ENCODE measurements at places on chromosomes 2 and 18.

- DNase-seq: no peak
These were observed 1.5 kb downstream of the ADD2 start for GRCh38 chr2:70766357-70767078.

GRCh38 chr2:203583084-203583695 lies 48.1 kb upstream of the RAPH1 start:
- no peak for DNase-seq

GRCh38 chr18:75240433-75240832 lies 29.8 kb downstream of the TSHZ1 start:
- DNase-seq: no peak

DNA sequence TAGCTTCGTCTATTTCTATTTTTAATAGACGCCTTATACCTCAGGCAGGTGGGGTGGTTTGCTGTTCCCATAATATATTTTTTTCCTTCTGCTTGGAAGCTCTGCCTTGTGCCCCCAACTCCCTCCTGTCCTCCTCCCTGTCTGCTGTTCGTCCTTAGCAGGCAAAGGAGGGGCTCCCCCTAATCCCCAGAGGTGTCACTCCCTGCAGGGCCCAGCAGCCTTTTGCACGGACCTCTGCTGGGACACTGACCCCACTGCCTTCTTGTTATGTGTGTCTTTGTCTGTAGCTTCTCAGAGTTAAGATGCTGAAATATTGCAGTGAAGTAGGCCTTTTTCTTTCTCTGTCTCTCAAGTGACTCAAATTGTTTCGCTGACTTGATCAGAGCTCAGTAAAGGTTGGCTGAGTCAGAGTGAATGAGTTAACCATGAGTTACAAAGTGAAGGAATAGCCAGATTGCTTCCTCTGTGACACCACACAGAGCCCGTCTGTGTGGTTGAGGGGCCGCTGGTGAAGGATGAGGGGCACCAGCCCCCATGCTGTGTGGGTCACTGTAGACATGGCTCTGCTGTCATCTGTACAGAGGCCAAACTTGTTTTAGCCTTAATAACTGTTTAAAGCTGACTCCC lies 47.7 kb downstream of the PRKCE start:
- no peak for DNase-seq
